ENCODE measurements at places on chromosomes 11 and 22.

- DNase-seq: no peak
Measured at GRCh38 chr11:93031386-93031785, 61.9 kb downstream of the MTNR1B start.

DNA sequence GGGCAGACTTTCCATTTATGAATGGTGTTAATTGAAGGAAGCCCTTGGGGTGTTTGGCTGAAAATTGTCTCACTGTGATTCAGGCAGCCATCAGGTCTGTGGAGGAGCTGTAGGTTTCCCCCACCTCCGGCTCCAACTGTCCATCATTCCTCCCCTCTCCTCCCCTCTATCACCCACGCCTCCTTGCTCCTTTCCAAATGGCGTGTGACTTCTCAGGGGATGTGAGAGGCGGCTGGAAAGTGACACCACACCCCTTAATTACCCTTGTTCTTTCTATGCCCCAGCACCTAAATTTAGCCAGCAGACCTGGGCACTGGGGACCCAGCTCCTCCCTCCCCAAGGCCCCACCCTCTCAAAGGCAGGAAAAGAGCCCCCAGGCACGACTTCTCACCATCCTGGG, 38.1 kb upstream of the SYT7 start:
- DNase-seq: no peak

DNA sequence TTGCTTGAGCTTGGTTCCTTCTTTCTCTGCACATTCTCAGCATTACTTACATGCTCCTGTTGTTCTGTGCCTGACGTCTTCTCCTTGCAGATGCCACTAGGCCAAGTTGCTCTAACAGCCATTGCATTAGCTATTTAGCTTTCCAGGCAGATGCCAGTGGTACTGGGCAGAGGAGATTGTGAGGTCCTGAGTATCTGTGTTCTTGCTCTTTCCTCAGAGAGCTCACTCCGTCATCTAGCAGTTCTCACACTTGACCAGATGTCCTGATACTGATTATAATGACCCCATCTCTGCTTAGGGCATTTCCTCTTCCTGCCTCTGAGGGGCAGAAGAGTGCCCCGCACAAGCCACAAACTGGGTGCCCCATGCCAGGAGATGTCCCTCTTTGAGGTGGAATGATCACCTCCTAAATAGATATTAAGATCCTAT, 30.7 kb downstream of the ARHGAP1 start:
- DNase-seq: no peak

GRCh38 chr11:45155058-45155551, 8.7 kb downstream of the PRDM11 start:
- DNase-seq: no peak

GRCh38 chr11:61694602-61694939, 14.4 kb downstream of the DAGLA start:
- no peak for DNase-seq

DNA sequence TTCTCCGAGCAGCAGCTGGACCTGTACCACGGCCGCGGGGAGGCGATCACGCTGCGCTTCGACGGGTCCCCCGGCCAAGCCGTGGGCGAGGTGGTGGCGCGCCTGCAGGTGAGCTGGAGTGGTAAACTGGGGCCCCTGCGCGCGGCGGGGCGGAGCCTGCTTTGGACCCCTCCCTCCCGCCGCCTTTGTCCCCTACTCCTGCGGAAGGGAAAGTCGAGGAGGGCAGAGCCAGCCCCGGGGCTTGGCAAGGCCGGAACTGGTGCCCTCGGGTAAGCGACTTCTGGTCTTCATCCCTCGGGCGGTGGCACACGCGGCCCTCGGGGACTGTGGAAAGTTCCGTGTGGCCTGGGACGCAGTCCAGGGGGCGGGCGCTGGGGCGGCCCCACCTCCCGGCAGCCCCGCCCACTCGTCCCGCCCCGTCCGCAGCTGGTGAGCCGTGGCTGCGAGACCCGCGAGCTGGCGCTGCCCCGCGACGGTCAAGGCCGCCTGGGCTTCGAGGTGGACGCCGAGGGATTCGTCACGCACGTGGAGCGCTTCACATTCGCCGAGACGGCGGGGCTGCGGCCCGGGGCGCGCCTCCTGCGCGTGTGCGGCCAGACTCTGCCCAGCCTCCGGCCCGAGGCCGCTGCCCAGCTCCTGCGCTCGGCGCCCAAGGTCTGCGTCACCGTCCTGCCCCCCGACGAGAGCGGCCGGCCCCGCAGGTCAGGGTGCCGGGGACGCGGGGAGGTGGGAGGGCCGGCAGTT, 9.2 kb downstream of the SIPA1 start:
- no peak for DNase-seq

DNA sequence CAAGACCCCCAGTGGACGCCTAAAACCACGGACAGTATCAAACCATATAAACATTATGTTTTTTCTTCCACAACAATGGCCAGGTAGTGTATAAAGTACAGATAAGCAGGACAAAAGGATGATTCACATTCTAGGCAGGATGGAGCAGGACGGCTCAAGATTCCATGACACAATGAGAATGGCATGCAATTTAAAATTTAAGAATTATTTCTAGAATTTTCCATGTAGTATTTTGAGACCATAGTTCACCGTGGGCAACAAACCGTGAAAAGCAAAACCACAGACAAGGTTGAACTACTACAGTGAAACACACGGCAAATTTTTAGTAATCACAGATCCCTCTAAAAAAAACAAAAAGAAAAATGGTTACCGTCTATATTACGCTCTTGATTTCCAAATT, 7.5 kb downstream of the NARS2 start:
- DNase-seq: no peak

GRCh38 chr11:6992026-6992425, 28.1 kb downstream of the ZNF214 start:
- no peak for DNase-seq

DNA sequence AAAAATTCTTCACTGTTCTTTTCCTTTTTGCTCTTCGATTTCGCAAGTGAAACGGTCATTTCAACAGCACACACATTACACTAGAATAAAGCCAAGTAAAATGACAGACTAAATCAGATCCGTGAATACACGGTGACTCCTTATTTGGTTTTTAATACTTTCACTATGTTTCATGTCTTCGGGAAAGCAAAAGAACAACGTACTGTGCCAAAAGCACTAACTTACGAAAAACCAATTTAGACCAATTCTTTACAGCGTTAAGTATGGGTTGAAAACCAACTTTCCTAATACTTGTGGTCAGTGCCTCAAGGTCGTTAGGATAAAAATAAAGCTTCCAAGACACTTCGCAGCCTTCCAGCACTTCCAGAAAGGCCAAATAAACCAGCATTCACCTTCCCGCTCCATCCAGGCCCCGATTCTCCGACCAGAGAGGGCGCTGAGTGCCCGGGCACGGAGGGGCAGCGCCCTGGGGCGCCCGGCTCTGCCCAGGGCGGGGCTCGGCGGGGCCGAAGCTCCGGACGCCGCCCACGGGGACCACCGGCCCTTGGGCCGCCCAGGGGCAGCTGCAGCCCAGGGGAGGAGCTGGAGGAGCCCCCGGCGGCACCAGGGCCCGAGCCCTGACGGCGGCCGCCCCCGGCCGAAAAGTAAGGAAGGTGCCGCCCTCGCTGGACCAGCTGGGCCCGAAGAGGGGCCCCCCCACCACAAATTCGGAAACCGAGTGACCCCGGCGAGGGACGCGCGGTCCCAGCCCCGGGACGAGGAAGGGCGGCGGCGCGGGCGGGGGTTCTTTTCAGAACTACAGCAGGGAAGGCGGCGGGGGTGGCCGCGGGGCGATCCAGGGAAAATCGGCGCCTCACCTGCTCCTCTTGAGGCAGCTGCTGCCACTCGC, 499 bp downstream of the ATL3 start:
- no peak for DNase-seq

DNA sequence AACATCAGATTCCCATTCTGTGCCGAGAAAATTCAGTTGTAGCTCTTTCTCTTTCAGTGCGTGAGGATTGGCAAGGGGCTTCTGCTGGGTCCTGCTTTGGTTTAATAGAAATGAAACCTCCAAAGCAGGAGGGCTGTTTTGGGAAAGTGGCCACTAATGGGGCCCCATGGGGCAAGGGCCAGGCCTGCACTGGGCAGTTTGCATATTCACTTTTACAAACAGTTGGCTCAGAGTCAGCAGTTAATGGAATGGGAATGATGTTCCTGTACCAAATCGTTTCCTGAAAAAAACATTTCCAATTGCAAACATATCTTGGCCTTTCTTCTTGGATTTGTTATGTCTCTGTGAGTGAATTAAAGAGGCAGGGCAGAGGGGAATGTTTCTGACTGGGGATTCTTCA, 92.1 kb downstream of the PARVA start:
- no peak for DNase-seq

DNA sequence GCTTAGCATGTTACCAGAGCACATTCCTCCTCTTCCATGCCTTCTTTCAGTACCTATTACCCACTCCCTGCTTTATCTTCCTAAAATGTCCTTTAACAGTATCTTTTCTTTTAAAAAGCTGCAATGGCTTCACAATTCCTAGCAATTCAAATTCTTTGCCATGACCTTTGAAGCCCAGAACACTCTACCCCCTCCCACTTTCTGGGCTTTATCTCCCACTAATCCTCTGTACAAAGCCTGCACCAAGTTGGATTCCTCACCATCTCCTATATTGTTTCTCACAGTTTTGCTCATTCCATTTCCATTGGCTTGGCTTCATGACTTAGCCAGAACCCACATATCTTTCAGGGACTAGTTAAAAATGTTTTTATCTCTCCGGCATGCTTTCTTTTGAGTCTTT, 80.9 kb downstream of the FAM76B start:
- no peak for DNase-seq

GRCh38 chr11:27218421-27219038, 144.5 kb downstream of the CCDC34 start:
- DNase-seq: no peak

DNA sequence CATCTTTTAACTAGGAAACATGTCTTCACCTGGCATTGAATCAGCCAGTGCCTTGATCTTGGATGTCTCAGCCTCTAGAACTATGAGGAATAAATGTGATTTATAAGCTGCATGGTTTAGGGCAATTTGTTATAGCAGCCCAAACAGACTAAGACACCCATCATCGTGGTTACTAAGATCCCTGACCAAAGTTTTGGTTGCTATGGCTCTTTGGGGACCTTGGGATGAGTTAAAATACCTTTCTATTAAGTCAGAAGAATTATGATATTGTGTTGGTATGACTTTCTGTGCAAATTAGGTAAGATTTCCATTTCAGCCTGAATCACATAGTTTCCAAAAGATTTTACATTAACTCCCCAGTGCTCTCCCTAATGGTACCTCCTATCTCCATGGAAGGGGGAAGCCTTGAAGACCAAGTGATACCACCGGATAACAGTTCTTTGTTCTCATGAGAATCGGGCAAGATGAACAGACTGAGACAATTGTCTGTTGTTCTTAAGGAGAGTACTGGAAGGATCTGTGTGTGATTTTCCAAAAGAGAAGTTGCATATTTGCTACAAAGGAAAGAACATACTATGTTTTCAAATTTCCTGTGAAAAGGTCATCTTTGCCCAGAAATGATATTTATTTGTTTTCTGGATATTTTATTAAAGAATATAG, 60.4 kb upstream of the UBASH3B start:
- no peak for DNase-seq

DNA sequence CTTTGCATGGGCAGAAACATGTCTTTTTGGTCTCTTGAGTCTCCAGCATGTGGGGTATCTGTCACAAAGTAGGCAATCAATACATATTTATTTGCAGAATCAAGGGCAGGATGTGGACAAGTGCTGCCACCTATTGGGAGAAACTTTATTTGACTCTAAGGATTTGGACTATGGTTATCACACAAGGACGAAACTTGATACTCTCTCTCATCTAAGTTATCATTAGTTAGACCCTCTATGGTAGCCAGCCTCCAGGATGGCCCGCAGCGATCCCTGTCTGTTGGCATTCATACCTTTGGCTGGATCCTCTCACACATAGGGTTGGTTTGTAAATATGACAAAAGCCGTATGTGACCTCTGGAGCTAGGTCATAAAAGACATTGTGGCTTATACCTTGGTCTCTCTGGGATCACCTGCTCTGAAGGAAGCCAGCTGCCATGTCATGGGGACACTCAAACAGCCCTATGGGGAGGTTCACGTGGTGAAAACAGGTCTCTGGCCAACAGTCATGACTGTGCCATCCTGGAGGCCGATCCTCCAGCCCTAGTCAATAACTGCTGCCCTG, 1.1 kb upstream of the FBXO7 start:
- peak; percentile 11 for DNase-seq

DNA sequence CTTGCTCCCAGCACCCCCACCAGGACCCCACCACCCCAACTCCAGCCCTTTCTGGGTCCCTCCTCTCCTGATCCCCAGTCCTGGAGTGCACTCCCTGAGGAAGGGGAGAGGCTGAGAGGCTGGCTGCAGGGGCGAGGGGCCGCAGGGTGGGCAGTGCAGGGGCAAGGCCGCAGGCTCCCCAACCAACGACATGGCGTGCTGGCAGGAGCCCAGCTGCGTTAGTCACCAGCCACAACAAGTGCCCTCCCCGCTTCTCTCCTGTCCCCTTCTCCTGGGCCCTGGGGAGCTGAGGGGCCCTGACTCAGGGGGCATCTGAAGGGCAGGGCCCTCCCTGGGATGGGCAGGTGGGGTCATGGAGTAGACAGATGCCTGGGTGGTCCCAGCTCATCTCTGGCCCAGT, 2.3 kb downstream of the CABP7 start:
- no peak for DNase-seq

DNA sequence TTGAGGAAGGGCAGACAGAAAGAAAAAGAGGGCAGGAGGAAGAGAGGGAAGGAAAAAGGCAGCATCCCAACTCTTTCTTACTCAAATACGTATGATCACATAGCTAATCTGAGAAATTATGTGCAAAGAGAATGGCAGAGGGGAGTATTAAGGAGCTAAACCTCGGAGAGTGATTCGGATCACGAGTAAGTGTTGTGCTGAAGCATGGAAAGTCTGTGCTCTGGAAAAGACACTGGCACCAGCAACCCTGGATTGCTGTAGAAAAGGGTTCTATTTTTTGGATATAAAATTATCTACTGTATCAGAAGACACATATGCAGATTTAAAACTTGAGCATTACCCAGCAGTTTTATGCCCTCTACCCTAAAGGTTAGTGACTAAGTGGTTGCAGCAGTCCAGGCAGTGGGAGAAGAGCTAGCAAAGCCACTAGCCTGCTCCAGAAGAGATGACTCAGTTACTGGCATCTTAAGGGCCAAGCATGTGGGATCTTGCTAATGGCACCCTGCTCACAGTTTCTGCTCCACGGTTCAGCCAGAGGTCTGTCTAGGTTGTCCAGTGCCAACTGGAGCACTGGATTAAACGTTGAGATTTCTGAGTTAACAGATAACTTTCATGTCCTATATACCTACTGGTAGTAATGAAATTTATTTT, 151.7 kb downstream of the SWAP70 start:
- DNase-seq: no peak

DNA sequence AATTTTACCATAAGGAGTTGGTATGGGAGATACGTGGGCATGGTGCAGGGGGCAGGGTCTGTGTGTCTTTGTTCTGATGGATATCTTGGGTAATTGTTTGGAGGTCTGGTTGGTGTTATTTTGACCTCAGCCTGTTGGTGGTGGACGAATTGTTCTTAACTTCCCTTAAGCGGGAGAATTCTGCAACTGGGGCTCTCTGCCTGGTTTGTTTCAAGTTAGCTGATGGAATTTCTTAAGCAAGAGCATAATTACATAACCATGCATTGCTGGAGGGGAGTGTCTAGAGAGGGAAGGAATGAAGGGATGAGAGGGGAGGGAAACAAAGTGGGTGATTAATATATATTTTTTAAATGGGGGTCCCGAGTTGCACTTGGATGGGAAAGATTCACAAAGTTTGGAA, 908.5 kb upstream of the RAG2 start:
- no peak for DNase-seq
